ENCODE measurements at places on chromosomes 4 and X. TPM values are rescaled to one million over a fixed set of nuclear protein-coding genes. Genes with fewer than 3 reads are reported as not detected.

The MAGEA1 gene
- not detected for total RNA-seq

GRCh38 chr4:152045807-152046571, 285.2 kb upstream of the GATB start:
- no peaks in the 10 kb centered on the region for H3K36me3 ChIP-seq
- peaks cover 8% of the 10 kb centered on the region for H3K4me1 ChIP-seq
- peaks cover 11% of the 10 kb centered on the region for H3K27me3 ChIP-seq

- no peaks in the 10 kb centered on the region for H3K27me3 ChIP-seq
- H3K27ac ChIP-seq, result no peak overlapping the region
- H3K4me3 ChIP-seq, result no peak overlapping the region
- DNase-seq, result no peak
Observed at GRCh38 chrX:53190363-53190960, 34.5 kb downstream of the KDM5C start.

DNA sequence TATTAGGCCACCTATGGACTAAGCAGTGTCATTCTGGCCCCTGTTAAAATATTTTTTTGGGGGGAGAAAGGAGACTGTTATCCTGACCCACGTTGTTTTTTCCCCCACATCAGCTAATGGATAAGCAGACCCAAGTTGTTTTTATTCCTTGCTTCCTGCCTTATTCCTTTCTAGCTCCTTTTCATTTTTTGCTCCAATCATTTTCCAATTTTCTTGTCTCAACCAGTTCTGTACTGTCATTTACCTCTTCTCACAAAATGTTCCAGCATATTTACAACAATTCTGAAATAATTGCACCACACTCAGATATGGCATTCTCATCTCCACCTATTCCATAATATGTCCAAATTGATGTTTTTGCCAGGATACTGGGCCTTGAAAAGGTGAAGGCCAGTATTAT, 150.3 kb downstream of the NEXMIF start:
- H3K27ac ChIP-seq, result no peak overlapping the region
- no peaks in the 10 kb centered on the region for H3K4me1 ChIP-seq
- H3K4me3 ChIP-seq, result no peak overlapping the region
- DNase-seq, result no peak

DNA sequence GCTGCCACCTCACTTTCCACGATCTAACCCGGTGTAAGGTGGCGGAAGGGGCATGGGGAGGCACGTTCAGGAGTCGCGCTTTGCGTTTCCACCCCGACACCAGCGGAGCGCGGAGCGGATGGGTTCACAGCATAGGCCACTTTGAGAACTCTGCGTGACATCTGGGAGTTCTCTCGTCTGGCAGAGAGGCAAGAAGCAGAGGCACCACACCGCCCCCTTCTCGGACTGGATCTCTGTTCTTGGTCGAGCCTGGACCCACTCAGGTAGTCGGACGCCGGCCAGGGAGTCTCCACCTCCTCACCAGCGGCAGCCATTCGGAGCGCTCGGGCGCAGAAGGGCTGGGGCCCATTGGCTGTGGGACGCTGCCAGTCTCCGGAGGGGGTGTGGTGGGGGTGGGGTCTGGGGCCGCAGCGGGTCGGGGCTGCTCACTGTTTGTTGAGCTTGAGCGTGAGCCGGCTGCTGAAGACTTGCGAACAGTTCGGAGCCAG, at the start of gene DACH2:
TSS of gene DACH2 (plus strand) at position 428 of the 488 bp plus-strand sequence.
- H3K36me3 ChIP-seq, result no peaks in the 10 kb centered on the region
- peaks cover 3% of the 10 kb centered on the region for H3K4me1 ChIP-seq
- no peak within 1 kb of the TSS for H3K27ac ChIP-seq
- H3K4me3 ChIP-seq, result peak within 1 kb of the TSS; percentile 28
- H3K27me3 ChIP-seq, result peaks cover 4% of the 10 kb centered on the region

Measured in spleen (tissue), 13 donors.